ENCODE measurements at places on chromosomes 4 and X.
A peak's percentile ranks its signal among the peaks of the same experiment; 100 is the strongest.

DNA sequence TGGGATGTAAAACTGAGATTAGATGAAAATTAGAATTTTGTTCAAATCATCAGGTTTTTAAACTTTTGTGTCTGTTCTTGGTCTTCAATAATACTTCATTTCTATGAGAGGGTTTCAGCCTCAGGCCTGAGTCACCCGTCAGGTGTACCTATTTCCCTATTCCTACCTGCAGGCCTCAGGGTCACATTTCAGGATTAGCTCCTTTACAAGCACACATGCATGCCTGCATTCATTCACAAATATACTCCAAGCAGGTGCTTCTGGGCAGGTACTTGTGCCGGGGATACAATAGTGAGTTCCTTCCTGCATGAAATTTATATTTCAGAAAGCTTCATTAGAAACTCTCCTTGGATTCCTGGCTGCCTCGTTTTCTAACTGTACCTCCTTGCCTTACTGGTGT is 114.9 kb downstream of the SHISA3 start:
- DNase-seq: no peak

DNA sequence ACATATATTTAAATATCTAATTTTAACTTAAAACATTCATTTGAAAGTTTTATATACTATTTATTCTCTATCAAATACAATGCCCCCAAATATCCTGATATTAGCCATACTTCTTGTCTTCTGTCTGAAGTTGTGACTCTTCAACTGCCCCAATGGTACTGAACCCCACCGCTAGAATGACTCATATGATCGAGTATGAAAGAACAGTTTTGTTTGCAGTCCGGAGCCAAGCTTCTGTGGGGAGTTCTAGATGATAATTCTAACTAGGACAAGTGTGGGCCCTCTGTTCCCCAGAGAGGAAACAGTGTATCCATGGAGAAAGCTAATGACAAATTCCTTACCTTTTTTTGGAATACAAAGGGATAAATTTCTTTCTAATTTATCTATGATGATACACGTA is 24.7 kb upstream of the CT47A1 start:
- no peak for DNase-seq

DNA sequence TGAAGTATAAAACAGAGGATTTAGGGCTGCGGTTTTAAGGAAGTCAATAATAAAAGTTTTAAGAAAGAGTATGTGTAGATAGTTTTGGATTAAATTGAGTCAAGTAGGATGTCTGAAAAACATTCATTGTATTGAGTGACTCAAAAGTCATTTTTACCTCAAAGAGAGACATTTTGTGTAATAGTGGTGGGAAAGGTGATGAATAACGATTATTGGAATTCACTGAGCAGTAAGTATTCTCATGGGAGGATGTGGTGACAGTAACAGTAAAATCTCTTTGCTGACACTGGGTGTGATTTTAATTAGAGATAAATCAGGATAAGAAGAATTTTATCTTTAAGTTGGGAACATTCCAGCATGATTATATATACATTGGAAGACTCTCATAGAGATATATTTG is 233.6 kb downstream of the PDHA2 start:
- DNase-seq: no peak

DNA sequence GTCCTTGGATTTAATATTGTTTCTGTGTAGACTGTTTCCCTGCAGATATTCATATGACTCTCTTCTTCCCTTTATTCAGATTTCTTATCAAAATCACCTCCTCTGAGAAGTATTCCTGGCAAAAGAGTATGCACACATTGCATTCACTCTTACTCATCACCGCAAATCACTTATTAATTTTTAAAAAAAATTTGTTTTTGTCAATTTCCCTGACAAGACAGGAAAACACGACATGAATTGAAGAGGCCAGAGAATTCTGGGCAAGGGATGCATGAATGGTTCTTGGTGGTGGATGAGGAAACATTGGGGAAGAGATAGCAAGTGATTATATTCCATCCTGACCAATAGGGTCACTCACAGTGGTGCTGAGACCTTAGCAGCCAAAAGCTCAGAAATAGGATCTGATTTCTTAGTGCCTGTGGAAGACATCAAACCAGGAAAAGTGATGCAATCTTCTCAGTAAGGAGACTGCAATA is 522.5 kb upstream of the AGA start:
- no peak for DNase-seq

- DNase-seq: peak; percentile 78
Observed at GRCh38 chr4:22573198-22573597, 57.3 kb upstream of the ADGRA3 start.

- DNase-seq: no peak
Observed at GRCh38 chr4:184103527-184104264, 114.0 kb downstream of the ENPP6 start.

DNA sequence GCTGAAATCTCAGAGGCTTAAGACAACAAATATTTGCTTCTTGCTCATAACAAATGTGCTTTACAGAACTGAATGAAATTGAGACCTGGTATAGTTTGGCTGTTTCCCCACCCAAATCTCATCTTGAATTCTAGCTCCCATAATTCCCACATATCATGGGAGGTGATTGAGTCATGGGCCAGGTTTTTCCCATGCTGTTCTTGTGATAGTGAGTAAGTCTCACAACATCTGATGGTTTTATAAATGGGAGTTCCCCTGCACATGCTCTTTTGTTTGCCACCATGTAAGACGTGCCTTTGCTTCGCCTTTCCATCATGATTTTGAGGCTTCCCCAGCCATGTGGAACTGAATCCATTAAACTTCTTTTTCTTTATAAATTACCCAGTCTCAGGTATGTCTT is 221.1 kb upstream of the DIPK2B start:
- DNase-seq: no peak
